Uterine smooth muscle cell (primary cell): ENCODE measurements at places on chromosomes 5 and 9. TPM values are rescaled to one million over a fixed set of nuclear protein-coding genes. Genes with fewer than 3 reads are reported as not detected.

The OTP gene
- total RNA-seq = under 0.01 TPM in 1 of 2 replicates, not detected in the other

The PCA3 gene
- under 0.01 TPM in 2 replicates for total RNA-seq

The IFNB1 gene
- not detected in 2 replicates for total RNA-seq

The ANKRD34B gene
- not detected in 2 replicates for total RNA-seq

The EXD3 gene
- total RNA-seq = 6.5 and 19.5 TPM in 2 replicates

The NAIP gene
- total RNA-seq = 2.0 and 4.1 TPM in 2 replicates

The CDKN2B gene
- 12.0 and 24.9 TPM in 2 replicates for total RNA-seq

The TMCO6 gene
- total RNA-seq = 9.8 and 12.1 TPM in 2 replicates

The UNC13B gene
- 20.7 and 28.2 TPM in 2 replicates for total RNA-seq

The NSG2 gene
- total RNA-seq = under 0.01 TPM in 1 of 2 replicates, not detected in the other

The SELENOP gene
- 25.0 and 63.2 TPM in 2 replicates for total RNA-seq

The FAM120AOS gene
- total RNA-seq = 33.6 and 47.4 TPM in 2 replicates

The ST8SIA4 gene
- total RNA-seq = 0.22 and 0.37 TPM in 2 replicates

The CSF2 gene
- 0.12 and 0.89 TPM in 2 replicates for total RNA-seq

The CCDC180 gene
- 1.1 and 4.5 TPM in 2 replicates for total RNA-seq

The FOXD4L4 gene
- 0.22 and 0.37 TPM in 2 replicates for total RNA-seq

The WHRN gene
- total RNA-seq = 1.5 and 3.4 TPM in 2 replicates

The FAM200C gene
- 6.0 and 7.6 TPM in 2 replicates for total RNA-seq

The ISL1 gene
- total RNA-seq = 2.6 and 5.9 TPM in 2 replicates

The IRGM gene
- total RNA-seq = 0.12 and 0.22 TPM in 2 replicates

The SEMA5A gene
- 15.7 and 16.0 TPM in 2 replicates for total RNA-seq

The PKD2L2 gene
- total RNA-seq = under 0.01 TPM in 1 of 2 replicates, not detected in the other

The PCDHB15 gene
- under 0.01 and 0.37 TPM in 2 replicates for total RNA-seq

The GPR151 gene
- total RNA-seq = not detected in 2 replicates

The MPDZ gene
- total RNA-seq = 50.7 and 73.9 TPM in 2 replicates

The ESM1 gene
- total RNA-seq = 84.6 and 212 TPM in 2 replicates

The TBCA gene
- 98.3 and 116 TPM in 2 replicates for total RNA-seq

The C6 gene
- total RNA-seq = under 0.01 and 0.11 TPM in 2 replicates

The OLFM1 gene
- total RNA-seq = 2.7 and 4.0 TPM in 2 replicates

The SPINK4 gene
- not detected in 2 replicates for total RNA-seq

The PCDHB5 gene
- total RNA-seq = 0.22 and 0.50 TPM in 2 replicates

The ADAMTSL2 gene
- not detected in 2 replicates for total RNA-seq

The IRX2 gene
- total RNA-seq = under 0.01 and 0.11 TPM in 2 replicates

The UIMC1 gene
- total RNA-seq = 31.9 and 38.0 TPM in 2 replicates

The CCDC192 gene
- total RNA-seq = not detected in 2 replicates
